ENCODE measurements at places on chromosomes 6 and 20.
A peak's percentile ranks its signal among the peaks of the same experiment; 100 is the strongest.

GRCh38 chr6:151376440-151376839 is 14.9 kb downstream of the ZBTB2 start:
- no peak for DNase-seq

DNA sequence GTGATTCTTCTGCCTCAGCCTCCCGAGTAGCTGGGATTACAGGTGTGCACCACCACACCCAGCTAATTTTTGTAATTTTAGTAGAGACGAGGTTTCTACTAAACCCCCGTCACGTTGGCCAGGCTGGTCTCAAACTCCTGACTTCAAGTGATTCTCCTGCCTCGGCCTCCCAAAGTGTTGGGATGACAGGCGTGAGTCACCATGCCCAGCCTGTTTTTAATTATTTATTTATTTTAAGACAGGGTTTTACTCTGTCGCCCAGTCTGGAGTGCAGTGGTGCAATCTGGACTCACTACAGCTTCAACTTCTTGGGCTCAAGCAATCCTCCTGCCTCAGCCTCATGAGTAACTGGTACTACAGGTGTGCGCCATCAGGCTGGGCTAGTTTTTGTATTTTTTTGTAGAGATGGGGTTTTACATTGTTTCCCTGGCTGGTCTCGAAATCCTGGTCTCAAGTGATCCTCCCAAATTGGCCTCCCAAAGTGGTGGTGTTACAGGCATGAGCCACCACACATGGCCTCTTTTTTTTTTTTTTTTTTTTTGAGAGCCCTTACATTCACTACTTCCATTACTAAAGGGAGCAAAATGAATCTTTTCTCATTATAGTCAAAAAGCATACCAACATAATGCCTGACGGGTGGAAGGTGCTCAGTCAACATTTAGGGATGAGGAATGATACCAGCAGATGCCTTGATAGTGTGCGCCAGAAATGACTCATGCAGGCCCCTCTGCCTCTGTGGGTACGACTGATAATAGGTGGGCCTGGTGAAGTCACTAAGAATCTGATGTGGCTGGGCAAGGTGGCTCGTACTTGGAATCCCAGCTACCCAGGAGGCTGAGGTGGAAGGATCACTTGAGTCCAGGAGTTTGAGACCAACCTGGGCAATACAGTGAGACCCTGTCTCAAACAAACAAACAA is 17.8 kb upstream of the RALGAPB start:
- DNase-seq: no peak

- no peak for DNase-seq
These were observed 26.6 kb downstream of the POFUT1 start for GRCh38 chr20:32234135-32234808.

DNA sequence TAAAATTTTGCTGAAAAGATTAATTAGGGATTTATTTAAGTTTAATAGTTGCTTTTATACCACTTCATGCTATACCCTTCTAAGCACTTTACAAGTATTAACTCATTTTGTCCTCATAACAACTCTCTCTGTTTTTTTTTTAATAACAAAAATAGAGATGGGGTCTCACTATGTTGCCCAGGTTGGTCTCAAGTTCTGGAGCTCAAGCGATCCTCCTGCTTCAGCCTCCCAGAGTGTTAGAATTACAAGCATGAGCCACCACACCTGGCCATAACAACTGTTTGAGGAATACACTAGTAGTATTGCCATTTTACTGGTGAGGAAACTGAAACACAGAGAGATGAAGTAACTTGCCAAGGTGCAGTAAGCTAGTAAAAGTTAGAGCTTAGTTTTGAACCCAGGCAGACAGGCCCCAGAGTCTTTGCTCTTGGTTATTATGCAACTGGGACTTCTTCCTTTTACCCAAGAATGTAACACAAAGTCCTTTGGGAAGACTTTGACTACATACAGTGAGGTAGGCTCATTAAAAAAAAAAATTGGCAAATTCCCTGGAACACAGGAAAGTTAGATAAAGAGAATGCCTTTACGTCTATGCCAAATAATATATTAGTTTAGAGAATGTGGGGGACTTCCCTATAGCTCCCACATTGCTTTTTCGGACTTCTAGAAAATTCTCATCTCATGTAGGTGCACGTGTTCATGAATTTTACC is 11.4 kb downstream of the ANKS1A start:
- DNase-seq: no peak

GRCh38 chr6:13629459-13630116 is 14.5 kb downstream of the NOL7 start:
- no peak for DNase-seq

- DNase-seq: no peak
These were observed 878.7 kb upstream of the MAN1A1 start for GRCh38 chr6:120228297-120228696.

DNA sequence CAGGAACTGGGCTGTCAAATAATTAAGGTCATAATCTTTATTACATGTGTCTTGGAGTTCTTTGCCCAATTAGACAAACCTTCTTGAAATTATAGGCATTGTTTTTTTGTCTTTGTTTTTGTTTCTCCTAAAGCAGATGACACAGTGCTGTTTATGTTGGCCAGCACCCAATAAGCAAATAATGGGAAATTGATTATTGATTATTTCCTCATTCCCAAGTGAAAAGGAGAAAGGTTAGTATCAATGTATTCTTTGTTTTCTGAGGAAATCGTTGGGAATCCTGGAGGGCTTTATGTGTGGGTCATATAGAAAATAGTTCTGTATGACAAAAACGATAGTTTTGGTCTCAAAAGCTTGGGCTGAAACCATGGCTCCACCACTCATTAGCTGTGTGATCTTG is 4.5 kb upstream of the CYP24A1 start:
- DNase-seq: no peak

GRCh38 chr20:50547964-50548363 is 37.8 kb downstream of the PTPN1 start:
- no peak for DNase-seq

DNA sequence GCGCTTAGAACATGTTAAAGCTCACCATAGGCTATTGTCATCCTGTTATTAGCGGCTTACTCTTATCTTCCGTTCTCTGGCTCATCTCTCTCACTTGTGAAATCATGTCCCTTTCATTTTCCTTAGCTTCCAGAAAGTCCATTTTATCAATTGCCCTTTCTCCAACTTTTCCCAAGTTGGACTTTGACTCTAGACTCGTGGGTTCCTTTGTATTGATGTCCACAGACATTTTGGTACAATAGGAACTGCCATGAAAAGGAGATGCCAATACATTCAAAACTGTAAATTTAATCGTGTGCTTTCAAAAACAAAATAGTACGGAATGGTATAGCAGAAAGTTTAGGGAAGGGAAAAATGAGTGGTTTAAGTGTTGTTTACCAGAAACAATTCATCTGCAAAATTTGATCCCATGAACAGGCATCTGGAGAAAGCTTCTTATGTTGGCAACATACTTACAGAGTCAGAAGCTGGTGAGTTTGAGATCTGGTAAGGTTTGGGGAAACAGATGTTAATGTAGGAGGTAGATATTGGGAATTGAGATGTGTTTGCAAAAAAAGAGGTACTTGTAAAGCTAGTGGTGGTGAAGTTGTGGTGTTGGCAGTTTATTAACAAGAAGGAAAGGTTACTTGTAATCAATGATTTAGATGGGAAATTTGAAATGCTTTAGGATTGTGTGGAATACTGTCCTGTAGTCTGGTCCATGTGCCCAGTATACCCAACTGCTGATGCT is 10.2 kb upstream of the HIVEP1 start:
- no peak for DNase-seq

DNA sequence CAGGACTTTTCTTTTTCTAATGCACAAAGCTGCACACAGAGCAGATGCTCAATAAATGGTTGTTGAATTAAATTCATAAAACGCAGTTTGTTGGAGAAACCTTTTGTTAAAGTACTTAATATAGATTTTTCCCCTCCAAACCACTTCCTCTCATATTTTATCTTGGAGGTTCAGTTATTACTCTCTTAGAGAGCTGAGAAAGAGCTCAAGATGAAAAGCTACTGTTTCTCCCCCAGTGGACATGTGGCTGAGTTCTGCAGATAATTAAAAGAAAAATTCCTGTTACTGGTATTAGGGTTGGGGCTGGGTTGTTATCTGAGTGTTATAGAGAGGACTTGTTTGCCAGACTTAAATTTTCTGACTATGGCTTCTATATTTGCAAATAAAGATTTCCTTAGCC is 294.0 kb downstream of the TBC1D7 start:
- no peak for DNase-seq

GRCh38 chr6:164185471-164185871 is 771.0 kb downstream of the QKI start:
- no peak for DNase-seq

DNA sequence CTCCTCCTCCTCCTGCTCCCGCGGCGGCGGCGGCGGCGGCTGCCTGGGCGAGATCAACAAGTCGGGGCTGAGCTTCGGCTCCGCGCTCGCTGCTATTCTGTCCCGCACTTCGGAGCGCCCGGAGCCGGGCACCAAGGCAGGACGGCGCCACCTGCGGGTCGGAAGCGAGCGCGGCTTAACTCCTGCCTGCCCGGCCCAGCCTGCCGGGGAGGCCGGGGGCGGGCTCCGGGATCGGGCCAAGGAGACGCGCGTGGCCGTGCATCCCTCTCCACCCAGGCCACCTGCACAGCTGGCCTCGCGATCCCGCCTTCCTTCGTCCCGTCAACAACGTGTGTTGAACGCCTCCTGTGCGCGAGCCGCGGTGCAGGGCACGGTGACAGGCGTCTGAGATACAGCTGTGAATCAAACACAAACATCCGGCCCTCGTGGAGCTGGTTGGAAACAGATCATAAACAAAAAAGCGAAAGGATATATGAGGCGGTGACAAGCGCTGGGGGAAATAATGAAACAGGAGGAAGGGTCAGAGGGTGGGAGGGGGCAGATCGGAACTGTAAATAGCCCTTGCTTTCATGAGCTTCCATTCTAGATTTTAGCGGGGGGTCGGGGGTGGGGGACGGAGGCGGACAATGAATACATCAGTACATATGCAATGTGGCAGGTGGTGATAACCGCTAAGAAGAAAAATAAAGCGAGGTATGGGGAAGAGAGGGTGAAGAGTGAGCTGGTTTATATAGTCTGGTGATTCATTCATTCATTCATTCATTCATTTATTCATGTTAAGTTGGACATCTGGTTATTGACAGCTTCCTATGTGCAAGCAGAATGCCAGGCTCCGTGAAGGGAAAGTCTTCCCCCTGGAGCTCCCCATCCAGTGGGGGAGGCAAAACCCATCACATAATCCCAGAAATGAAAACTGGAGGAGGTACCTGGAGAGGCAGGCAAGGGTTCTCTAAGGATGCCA is 2.0 kb upstream of the KCNB1 start:
- peak; percentile 44 for DNase-seq

DNA sequence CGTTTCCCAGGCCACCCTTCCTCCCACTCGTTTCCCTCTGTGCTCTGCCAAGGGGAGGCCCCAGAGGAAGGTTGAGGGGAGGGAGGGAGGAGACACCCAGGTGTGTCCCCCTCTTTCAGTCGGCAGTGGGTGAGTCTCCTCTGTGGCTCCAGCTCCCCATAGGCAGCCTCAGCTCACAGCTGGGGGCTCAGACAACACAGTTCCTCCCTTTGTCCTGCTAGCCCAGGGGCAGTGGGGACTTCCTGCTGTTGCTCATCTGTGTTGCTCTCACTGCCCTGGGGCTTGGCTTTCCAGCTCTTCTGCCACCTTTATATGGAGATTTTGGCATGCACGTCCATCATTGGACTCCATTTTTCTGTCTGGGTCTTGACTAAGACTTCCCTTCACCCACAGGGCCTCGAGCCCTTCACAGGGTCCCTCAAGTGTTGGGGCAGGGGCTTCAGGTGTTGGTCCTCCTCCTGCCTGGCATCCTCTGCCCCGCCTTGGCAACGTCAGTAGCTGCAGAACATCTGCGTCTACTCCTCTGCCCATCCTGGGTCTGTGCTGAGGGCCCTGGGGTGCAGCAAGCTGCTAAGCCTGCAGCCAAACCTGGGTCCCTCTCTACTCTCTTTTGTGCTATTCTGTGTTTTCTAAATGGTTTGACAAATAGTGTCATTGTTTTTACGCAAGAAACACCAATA is 190.6 kb upstream of the PMEPA1 start:
- DNase-seq: no peak

- DNase-seq: no peak
These were observed 583.4 kb downstream of the BCKDHB start for GRCh38 chr6:80689716-80690395.

GRCh38 chr6:150697515-150697914 is 97.8 kb downstream of the PLEKHG1 start:
- DNase-seq: no peak

GRCh38 chr20:31713312-31714273 is 9.1 kb downstream of the BCL2L1 start:
- DNase-seq: no peak

DNA sequence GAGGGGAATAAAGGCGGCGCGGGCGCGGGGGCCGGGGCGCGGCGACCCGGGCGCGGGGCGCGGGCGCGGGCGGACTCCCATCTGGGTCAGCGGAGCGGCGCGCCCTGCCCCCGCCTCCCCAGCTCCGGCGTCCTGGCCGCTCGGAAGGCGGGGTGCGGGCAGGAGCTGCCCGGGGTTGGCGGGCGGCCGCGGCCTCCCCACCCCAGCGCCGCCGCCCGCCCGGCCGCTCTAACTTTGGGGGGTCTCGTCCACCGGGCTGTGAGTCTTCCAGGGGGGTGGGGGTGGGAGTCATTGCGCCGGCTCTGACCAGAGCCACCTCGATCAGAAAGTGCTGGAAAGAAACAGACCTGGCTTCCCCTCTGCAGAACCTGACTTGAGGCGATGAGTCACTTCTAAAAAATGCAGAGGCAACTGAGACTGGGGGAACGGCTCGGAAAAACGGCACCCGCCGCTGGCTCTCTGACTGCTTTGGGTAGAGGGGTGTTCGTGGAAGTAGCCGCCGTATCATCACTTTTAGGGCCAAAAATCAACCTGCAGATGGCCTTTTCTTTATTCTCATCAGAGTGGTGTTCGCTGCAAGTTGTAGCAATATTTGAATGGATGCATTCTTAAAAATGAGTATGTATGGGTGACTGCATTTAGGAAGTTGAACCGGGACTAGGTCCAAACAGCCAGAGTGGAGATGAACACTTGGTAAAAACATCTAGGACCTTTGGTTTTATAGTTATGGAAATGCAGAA is 667 bp downstream of the CAP2 start:
- DNase-seq: no peak

DNA sequence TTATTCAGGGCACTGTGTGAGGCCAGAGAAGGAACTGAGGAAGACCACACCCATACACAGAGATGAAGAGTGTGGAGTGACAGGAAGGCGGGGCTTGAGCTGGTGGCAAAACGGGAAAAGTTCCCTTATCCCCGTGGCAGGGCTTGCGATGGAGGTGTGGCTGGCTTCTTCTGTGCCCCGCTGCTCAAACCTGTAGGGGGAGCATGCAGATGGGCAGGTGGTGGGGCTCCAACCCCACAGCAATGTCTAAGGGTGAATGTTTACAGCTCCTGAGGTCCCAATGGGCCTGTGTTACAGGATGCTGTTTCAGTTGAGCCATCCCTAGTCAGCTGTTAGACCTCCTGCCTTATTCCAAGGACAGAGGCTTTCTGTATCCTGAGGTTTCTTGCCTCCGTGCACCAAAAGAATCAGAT is 105.9 kb downstream of the LY86 start:
- no peak for DNase-seq

DNA sequence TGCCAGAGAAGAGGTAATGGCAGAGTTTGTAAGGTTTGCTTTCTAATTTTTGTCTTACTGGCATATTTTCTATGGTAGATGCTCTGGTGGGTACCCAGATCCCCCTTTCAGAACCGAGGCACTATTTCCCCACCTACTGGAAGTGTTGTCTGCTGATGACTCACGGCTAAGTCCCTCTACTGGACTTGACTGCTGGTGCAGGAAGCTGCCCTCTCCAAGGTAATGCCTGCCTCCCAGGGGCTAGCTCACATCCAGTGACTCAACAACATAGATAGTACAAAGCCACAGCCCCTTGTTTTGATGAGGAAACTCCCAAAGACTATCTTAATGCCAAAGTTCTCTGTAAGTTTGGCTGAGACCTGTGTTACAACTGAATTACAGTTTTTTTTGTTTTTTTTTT is 285.4 kb upstream of the FLRT3 start:
- no peak for DNase-seq

GRCh38 chr6:109285366-109285765 is 96.9 kb downstream of the CD164 start:
- DNase-seq: no peak
